ENCODE measurements at places on chromosomes 2 and 18.

- peak; percentile 56 for DNase-seq
These were observed 26.4 kb downstream of the ASXL2 start for GRCh38 chr2:25851740-25852503.

- DNase-seq: no peak
These were observed 125.7 kb upstream of the TTC39C start for GRCh38 chr18:23888881-23889280.

GRCh38 chr2:127552336-127552735 is 16.9 kb downstream of the MYO7B start:
- no peak for DNase-seq

- peak; percentile 30 for DNase-seq
These were observed 237.6 kb downstream of the PRKCE start for GRCh38 chr2:45889053-45889452.

DNA sequence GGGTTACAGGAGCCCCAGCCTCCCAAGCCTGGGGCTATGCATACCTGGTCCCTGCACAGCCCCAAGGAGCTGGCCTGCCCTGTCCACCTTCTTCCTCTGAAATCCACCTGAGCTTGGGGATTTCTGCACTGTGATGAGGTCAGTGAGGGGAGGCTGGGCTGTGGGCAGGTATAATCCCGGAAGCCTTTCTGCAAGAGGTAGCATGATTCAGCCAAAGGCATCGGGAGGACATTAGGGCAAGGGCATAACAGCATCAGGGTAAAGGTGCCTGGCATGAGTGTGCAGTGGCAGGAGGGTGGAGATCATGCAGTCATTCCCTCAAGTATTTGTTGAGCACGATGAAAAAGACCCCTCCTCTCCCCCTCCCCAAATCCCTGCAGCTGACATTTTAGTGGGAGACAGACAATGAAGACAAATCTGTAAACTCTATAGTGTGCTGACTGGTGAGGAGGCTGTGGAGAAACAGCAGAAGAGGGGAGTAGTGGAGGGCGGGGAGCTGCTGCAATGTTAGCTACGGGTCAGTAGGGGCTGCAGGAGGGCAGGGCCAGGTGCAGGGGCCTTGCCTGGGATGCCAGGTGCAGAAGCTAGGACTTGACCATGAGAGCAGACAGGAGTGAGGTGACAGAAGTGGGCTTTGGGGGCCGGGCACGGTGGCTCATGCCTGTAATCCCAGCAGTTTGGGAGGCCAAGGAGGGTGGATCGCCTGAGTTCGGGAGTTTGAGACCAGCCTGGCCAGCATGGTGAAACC is 18.7 kb downstream of the ZFP36L2 start:
- DNase-seq: no peak

GRCh38 chr2:127563458-127564428 is 28.3 kb downstream of the MYO7B start:
- no peak for DNase-seq

DNA sequence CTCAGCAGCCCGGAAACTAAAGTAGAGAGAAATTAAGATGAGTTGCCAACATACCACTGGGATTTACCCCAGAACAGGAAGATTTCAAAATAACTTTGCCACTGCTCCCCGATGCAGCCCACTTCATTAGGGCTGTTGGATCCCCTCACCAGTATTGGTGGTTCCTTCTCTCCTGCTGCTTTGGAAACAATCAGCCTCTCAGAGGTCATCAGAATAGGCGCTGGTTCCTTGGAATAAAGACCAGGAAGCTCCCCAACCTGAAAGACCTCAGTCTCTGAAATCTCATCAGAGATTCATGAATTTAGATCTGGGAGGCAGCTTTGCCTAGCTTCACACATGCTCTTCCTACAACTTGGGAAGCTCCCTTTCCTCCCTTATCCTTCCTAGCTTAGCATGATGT is 332.4 kb downstream of the STK39 start:
- no peak for DNase-seq

GRCh38 chr2:66547887-66548286 is 113.0 kb downstream of the MEIS1 start:
- DNase-seq: no peak

GRCh38 chr2:145692971-145693478 is 1173.1 kb upstream of the ZEB2 start:
- DNase-seq: no peak

DNA sequence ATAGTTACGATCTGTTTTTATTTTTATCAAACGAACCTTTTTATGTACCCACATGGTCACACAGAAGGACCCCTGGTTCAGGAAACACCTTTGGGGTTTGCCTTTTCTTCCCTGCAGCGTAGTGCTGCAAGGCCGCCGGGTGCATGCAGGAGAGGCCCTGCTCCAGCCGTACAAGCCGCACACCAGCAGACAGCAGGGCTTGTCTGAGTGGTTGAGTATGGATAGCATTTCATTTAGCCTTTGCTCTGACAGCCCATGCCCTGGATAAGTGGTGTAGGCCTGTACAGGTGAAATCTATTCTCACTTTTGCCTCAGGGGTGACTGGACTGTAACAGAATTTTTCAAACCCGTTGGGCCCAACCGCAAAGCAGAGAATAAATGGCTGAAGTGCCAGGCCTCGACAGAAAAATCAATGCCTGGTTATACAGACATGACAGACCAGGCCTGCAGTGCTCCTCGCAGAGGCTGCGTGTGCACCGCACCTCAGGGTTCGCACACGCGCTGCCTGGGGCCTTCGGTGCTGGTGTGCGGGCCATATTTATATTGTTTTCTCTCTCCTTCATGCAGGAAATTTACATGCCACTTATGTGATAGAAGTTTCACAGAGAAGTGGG is 279.1 kb downstream of the ZNF407 start:
- no peak for DNase-seq

DNA sequence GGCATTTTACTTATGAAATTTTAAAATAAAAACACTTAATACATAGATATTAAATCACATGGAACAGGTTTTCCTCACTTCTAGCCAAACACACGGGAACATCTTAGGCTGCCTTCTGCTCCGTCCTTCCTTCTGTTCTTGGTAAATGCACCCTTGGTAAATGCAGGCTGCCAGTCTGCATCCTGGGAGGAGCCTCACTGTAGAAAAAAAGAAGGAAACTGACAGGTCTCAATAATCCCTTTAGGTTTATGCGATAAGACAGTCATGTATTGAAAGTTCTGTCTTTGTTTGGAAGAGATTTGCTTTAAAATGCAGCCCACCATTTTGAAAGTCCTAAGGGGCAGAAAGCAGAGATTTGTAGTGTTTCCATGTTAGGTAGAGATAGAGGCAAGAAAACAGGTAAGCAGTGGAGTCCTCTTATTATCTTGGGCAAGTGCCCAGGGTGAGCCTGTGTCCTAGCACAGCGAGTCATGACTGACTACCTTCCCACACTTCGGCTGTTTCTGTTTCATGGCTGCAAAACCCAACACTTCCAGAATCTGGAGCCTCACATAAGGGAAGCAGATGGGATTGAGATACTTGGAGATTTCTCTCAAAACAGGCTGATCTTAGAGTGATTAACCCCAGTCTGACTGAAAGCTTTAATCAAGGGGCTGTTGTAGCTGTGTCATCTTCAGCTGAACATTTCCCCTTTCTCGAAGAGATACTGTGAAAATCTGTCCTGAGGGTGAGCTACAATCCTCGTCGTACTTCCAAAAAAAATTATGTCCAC is 131.4 kb upstream of the MAP3K20 start:
- peak; percentile 42 for DNase-seq

GRCh38 chr2:173307293-173307692 is 47.4 kb upstream of the CDCA7 start:
- DNase-seq: no peak

GRCh38 chr18:59265246-59265973 is 7.8 kb downstream of the RAX start:
- DNase-seq: no peak

GRCh38 chr18:61148322-61148721 is 184.9 kb upstream of the CDH20 start:
- DNase-seq: no peak

- DNase-seq: no peak
These were observed 28.9 kb upstream of the ARHGEF4 start for GRCh38 chr2:130807659-130808385.

GRCh38 chr2:76406134-76406855 is 695.6 kb upstream of the GCFC2 start:
- no peak for DNase-seq

- no peak for DNase-seq
These were observed 385.9 kb downstream of the TXNL1 start for GRCh38 chr18:56252456-56252855.

- no peak for DNase-seq
These were observed 176.6 kb upstream of the CREB1 start for GRCh38 chr2:207352978-207353671.

GRCh38 chr2:65914244-65914786 is 481.9 kb upstream of the SPRED2 start:
- no peak for DNase-seq

- DNase-seq: no peak
These were observed 49.7 kb upstream of the ABCA12 start for GRCh38 chr2:215188078-215188477.
